ENCODE measurements at places on chromosomes 5 and 9.

DNA sequence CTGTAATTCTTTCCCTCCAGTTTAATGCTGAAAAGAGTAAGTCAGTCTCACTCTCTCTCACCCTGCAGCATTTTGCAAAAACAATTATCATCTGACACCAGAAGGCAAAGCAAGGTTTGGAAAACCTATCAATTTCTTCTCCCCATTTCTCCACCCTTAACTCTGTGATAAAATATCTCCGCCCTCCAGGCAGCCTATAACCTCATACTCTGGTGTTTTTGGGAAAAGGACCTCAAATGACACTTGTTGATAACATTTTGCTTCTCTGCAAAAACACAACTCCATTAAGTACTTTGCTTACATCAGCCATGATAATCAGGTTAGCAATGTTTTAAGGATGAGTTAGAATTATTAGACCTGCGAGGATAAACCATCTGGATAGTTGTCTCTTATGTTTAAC, 2.3 kb downstream of the ANKH start:
- no peak for DNase-seq

GRCh38 chr9:121200356-121200755, 1.3 kb downstream of the RAB14 start:
- DNase-seq, result no peak

DNA sequence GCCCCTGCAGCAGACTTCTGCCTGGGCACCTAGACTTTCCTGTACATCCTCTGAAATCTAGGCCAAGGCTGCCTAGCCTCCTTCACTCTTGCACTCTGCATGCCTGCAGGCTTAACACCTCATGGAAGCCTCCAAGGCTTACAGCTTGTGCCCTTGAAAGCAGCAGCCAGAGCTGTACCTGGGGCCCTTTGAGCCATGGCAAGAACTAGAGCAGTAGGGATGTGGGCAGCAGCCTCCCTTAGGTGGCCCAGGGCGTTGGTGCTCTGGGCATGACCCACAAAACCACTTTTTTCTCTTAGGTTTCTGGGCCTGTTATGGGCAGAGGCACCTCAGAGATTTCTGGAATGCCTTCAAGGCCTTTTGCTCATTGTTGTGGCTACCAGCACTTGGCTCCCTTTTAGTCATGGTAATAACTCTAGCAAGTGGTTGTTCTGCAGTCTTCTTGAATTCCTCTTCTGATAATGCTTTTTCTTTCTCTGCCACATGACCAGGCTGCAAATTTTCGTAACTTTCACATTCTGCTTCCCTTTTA, 606.2 kb downstream of the TLE4 start:
- DNase-seq, result no peak

DNA sequence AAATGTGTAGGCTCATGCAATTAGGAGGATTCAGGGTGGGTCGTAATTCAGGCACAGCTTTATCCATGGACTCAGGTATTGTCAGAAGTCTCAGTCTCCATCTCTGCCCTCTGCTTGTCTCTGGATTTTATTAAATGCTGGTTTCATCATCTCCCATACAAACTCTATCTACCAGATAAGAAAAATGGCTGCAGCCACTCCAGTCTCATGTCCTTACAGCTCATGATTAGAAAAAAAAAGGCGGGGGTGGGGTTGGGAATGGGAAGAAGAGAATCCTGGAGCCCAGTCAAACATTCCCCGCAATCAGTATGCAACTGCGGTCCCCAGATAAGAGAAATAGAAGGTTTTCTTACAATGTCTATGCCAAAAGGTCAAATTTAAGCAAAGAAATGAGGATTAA, 7.6 kb upstream of the FBXO38 start:
- DNase-seq, result no peak

DNA sequence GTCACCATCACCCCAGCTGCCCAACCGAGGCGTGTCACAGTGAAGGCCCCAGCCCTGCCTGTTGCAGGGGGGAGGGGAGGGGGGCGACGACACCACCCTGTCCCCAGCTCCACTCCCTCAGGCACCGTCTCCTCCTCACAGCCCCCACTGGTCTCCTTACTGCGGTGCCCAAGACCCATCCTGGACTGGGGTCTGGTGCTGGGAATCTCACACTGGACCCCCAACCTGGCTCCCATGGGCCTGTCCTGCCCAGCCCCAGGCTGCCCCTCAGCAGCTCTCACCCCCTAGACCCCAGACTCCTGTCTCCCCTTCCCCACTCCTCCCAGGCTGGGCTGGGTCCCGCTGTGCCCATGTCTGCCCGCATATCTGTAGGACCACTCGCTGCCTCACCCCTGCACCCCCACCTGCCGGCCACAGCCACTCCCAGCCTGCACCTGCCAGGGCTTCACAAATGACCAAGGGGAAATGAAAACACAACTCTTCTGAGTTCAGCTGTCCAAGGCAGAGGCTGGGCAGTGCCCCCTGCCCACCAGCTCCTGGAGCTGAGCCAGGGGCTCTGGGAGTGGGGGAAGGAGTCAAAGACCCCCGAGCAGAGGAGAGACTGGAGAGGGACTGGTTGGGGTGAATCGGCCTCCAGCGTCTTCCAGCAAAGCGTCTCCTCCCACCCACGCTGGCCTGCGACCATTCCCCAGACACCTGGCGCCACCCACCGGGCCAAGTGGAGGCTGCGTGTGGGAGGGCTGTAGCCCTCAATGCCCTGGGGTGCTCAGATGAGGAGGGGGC, 32.6 kb upstream of the EGFL7 start:
- DNase-seq, result peak; percentile 44

DNA sequence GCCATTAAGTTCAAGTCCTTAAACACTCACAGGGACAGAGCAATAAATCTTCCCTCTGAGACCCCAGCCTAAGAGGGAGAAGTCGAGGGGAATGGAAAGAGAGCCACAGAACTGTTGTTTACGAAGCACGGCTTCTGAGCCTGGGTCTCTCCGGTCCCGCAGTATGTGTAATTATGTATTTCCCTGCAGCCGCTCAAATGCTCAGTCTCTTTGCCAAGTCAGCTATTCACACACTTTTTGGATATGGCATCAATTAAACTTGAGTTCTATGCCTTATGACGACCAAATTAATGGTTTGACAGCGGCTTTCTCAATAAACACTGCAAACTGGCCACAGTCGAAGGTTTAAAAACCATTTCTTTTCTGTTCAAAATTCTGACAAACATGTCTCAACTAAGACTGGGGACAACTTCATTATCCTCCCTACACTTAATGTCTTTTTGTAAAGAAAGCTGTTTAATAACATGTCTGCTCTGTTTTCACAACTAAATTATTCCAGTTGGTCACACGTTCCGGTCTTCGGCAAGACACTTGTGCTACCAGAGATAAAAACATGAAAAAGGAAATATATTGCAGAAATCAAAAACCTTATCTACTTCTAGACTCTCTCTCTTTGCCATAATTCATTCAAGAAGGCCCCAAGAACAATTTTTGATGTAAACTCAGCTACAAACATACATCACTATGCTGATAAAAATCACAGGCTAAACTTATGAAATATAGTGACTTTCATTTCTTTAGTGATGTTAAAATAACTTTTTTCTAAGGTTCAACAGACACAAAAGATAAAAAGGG, 203.2 kb downstream of the GAPVD1 start:
- DNase-seq, result no peak

DNA sequence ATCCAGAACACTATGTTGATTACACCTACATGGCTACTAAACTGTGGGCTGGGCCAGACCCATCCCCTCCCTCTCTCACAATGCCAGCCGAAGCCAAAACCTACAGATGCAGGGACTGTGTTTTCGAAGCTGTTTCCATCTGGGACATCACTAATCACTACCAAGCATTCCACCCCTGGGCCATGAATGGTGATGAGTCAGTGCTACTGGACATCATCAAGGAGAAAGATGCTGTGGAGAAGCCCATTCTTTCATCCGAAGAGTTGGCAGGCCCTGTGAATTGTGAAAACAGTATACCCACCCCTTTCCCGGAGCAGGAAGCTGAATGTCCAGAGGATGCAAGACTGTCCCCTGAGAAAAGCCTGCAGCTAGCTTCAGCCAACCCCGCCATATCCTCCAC, 65.0 kb downstream of the ZNF462 start:
- DNase-seq, result no peak

DNA sequence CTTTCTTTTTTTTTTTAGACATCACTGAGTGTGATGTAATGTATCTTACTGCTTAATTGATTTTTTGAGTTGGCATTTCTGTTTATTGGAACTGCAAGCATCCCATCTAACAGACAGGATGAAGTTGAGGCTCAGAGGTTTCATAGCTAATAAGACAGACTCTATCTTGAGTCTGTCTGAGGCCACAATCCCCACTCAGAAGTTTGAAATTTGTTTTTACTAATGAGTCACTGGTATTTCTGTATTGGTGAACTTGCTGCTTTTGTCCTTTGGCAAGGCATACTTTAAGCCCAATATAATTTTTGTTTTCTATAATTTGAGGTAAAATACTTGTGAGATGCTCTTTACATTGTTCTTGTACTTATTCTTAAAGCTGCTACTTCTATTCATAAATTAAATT, 491.2 kb downstream of the PSAT1 start:
- no peak for DNase-seq

- DNase-seq, result no peak
These were observed 67.7 kb upstream of the LMX1B start for GRCh38 chr9:126546036-126546435.

Measured in activated CD4-positive, CD25-positive, alpha-beta regulatory T cell (primary cell).